A172 (cell line): ENCODE measurements at places on chromosomes 5 and 9. TPM values are rescaled to one million over a fixed set of nuclear protein-coding genes. Genes with fewer than 3 reads are reported as not detected.

CMYA5 gene
- 0.02 and 0.16 TPM in 2 replicates for total RNA-seq

ZNF189 gene
- 23.7 and 28.0 TPM in 2 replicates for total RNA-seq

ZDHHC11 gene
- total RNA-seq = 1.0 and 4.3 TPM in 2 replicates

FAM193B gene
- 21.8 and 28.7 TPM in 2 replicates for total RNA-seq

WDR38 gene
- not detected in 2 replicates for total RNA-seq

MRRF gene
- total RNA-seq = 102 and 120 TPM in 2 replicates

PCDHGA6 gene
- total RNA-seq = 1.9 and 2.5 TPM in 2 replicates

PDE6A gene
- 0.10 and 0.41 TPM in 2 replicates for total RNA-seq

PLAC8L1 gene
- not detected in 2 replicates for total RNA-seq
